CD4-positive, alpha-beta T cell treated with Interleukin-4 for 4 hours (primary cell): ENCODE measurements at places on chromosomes 6 and 20.

DNA sequence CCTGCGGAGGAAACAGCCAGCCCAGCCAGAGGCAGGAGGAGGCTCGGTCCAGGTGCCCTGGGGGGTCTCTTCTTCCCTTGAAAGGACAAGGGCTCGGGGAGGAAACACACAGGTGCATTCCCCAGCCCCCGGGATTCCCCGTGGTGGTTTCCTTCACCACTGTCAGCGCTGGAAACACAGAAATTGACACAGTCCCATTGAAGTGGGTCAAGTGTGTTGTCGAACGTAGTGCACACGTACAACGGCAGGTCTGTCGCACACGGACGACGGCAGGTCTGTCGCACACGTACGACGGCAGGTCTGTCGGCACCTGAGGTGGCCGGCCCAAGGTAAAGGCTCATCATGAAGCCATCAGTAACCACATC is 80.9 kb downstream of the DLL1 start:
- no peak for DNase-seq

DNA sequence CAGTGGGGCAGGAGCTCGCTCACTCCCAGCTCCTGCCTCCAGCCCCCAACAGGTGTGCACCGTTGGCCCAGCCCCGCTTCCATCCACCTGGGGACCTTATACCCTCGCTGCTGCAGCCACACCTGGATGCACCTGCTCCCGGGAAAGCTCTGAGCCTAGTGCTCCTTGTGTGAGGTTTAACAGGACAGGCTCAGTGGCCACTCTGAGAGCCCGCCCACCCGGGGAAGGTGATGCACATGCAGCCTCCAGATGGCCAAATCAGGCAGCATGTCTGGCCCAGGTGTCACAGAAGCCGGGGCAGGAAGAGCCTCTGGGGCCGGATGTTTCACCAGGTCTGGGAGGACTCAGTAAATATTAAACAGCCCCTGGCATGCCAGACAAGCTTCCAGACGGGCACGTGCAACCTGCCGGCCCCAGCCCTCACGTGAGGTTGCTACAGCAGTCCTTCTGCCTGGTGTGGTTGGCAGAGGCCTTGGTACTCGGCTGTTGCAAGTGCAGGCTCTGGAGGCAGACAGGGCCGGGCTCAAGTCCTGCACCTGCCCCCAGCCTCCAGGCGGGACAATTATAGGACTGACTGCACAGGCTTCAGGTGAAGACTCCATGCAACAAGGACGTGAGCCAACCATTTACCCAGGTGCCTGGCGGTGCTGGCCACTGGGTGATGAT is 66.9 kb downstream of the RIPOR3 start:
- no peak for DNase-seq

GRCh38 chr6:168737481-168737880 is 296.5 kb downstream of the SMOC2 start:
- DNase-seq, result no peak

GRCh38 chr6:119076173-119076572 is 2.3 kb downstream of the FAM184A start:
- peak; percentile 34 for DNase-seq

DNA sequence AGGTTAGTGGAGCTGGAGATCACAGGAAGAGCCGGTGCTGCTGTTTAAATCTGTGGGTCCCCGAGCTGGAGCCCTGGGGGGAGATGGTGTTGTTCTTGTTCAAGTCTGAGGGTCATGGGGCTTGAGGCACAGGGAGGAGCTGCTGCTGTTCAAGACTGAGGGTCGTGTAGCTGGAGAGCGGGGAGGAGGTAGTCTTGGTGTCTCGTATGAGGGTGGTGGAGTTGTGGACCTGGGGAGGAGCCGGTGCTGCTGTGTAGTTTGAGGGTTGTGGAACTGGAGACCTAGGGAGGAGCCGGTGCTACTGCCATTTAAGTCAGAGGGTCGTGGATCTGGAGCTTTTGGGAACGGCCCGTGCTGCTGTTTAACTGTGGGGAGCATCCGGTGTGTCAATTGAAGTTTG is 112.2 kb upstream of the SULF2 start:
- no peak for DNase-seq

GRCh38 chr20:25220021-25220730 is 24.7 kb downstream of the ENTPD6 start:
- no peak for DNase-seq
